ENCODE measurements at places on chromosomes 6 and 20. TPM values are rescaled to one million over a fixed set of nuclear protein-coding genes. Genes with fewer than 3 reads are reported as not detected.
A peak's percentile ranks its signal among the peaks of the same experiment; 100 is the strongest.

DNA sequence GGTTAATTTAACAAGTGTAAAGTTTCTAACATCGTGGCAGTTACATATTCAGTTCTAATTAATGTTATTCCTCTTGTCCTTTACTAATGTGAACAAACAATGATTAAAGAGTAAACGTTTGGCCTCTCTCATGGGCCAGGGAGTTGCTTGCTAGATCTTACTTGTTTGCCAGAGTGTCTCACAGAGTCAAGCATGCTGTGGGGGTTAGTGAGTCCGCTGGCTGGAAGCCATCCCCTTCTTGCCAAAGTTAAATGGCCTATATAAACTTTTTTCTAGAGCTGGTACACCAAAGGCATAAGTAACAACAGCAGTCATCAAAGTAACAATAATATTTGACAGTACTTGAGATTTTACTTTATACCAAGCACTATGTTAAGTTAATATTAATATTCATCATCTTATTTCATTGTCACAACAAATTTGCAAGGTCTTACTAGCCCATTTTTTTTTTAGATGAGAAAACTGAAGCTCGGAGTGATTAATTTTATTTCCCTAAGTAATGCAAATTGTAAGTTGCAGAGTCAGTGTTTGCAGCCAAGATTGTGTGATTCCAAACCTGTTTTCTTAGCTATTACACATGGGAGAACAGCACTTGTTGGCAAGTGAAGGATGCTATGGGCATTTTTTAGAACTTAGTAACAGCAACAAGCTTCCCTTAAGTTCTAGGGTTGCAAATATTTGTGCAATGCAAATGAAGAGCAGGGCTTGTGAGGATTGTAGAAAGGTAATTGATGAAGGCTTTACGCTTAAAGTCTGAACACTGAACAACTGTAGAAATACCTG, 224.5 kb downstream of the RFPL4B start:
- peak; percentile 42 for DNase-seq

DNA sequence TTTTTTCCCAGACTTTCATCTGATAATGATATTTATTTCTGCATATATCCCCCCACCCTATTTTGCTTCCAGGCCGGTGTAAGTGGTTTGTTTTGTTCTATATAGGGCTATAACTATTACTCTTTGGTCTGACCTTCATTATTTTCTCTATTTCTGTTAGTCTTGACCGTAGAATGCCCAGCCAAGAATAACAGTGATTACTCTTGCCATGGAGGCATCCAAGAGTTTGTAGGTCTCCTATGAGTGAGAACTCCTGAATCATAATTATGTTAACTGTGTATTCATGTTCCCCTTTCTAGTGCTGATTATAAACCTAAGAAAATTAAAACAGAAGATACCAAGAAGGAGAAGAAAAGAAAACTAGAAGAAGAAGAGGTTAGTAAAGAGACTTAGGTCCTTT, 52.2 kb downstream of the TOP1 start:
- DNase-seq: no peak

DNA sequence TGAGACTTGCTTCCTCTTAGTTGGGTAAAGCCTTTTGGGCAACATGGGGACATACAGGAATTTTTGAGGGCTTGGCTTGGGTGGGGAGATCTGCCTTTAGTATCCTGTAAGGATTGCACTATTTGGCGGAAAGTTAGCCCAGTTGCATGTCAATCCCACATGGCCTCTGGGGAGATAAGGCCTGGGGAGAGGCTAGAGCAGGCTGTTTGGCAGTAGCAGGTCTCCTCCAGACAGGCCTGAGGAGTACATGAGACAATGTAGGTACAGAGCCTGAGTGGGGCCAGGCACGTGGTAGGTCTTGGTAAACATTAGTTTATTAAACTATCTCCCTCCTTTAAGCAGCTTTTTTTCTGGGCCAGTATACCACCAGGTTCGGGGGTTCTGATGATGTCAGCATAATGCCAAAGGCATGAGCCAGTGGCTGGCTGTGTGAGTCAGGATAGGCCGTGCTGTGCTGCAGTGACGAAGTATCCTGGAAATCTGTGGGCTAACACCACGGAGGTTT, 147.9 kb downstream of the VEGFA start:
- no peak for DNase-seq

- peak; percentile 42 for DNase-seq
Observed at GRCh38 chr6:127458817-127459216, 372 bp downstream of the KIAA0408 start.

- DNase-seq: no peak
Observed at GRCh38 chr6:11214084-11214833, 18.2 kb downstream of the NEDD9 start.

DNA sequence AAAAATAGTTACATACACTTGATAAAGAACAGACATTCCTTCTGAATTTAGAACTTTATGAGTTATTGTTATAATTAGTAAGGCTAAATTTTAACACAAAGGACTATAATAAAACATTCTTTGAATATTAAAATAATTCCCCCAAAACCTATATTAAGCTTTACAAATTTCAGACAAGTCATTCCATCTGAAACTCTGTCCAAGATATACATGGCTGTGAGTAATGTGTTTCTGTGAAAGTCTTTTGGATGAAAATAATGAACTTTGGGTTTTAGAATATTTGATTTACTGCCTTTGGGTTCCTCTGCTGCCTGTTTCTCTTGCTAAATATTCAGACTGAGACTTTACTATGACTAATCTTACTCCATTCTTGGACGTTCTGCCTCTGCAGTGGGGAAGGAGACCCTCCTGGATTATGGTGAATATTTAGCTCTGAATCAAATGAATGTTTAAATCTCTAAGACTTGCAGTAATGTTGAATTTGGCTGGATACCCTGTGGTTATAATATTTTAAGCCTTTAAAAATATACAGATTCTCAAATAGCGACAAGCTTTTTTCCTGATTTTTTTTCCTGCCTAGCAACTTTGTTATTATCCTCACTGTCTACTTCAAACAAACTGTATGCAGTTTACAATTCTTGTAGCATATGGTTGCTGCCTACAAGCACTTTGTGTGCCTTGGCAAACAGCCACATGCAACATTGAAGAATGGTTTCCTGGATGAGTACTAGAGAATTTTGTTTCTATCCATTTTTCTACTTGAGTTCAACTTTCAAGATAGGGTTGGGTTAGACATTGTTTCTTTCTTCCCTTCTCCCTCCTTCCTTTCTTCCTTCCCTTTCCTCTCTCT, 51.4 kb downstream of the TXLNB start:
- no peak for DNase-seq

- DNase-seq: no peak
Observed at GRCh38 chr6:35477551-35478179, 9.5 kb downstream of the RPL10A start.

DNA sequence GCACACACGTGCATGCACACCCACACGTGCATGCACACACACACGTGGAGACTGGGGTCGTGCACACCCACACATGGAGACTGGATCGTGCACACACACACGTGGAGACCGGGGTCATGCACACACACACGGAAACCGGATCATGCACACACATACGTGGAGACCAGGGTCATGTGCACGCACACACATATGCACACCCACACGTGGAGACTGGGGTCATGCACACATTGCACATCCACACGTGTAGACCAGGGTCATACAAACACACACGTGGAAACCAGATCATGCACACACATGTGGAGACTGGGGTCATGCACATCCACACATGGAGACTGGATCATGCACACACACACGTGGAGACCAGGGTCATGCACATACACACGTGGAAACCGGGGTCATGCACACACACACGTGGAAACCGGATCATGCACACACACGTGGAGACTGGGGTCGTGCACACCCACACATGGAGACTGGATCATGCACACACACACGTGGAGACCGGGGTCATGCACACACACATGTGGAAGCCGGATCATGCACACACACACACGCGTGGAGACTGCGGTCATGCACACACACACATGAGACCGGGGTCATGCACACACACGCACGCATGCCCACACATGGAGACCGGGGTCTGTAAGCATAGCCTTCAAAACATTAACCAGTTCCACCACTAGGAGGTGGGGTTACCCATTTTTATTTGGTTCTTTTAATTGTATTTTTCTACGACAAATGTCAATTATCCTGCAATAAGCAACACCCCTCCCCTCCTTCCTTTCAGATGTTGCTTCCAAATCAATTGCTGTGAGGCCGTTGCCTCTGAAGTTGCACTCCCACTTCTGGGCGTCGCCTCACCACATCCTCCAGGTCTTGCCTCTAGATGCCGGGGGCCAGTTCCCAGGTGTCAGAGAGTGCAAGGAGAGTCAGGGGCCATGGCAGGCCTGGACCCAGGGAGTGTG, 95.8 kb downstream of the TMEM242 start:
- DNase-seq: no peak

GRCh38 chr20:35283441-35284266, 918 bp downstream of the EIF6 start:
- DNase-seq: no peak

DNA sequence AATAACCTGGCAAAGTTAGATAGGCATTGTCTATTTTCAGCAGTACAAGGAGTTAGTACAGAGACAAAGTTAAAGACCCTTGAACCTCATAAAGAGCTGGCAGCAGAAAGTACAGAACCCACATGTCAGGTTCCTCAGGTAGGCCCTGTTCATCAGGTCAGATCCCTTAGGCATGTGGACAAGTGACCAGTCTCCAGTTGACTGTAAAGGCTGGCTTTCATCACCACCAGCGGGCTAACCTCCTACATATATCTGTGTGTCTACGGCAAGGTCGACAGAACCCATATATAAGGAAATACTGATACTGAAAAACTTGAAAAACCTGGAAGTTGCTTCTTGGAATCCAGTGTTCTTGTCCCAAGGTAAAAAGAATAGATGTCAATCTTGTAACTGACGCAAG, 223.1 kb upstream of the SGK1 start:
- DNase-seq: no peak

GRCh38 chr6:158630938-158631616, 13.5 kb downstream of the DYNLT1 start:
- peak; percentile 85 for DNase-seq

DNA sequence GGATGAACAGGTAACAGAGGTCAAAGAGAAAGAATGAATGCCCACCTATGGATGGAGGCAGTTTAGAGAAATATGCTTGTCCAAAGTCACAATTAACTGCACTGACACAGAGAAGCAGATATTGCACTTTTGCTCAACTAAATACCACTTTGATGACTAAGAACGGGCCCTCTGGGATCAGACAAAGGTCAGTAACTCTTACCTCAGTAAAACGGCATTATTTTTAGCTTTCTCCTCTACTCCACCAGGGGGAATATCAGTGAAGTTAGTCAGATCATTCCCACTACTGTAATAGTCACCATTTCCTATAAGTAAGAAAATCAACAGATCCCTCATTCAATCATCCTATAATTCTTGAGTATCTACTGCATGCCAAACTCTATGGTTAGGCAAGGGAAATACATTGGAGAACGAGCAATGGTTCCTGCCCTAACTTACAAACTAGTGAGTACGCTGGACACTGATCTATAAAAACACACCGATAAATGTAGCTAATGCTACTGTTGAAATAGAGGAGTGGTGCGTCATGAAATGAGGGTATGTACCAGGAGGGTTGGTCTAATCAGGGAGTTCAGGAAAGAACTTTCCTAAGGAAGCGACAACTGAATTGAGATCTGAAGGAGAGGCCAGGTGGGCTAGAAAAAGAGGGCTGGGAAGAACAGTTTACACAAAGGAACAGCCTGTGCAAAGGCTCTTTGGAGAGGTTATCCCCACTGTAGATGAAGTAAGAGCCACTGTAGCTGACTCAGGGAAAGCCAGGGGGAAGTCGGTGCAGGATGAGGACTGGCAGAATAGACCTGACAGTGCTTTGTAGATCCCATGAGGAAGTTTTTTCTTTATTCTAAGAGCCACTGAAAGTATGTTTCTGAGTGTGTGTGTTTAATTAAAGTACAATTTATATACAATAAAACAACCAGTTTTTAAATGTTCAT, 9.2 kb downstream of the ECI2 start:
- no peak for DNase-seq

DNA sequence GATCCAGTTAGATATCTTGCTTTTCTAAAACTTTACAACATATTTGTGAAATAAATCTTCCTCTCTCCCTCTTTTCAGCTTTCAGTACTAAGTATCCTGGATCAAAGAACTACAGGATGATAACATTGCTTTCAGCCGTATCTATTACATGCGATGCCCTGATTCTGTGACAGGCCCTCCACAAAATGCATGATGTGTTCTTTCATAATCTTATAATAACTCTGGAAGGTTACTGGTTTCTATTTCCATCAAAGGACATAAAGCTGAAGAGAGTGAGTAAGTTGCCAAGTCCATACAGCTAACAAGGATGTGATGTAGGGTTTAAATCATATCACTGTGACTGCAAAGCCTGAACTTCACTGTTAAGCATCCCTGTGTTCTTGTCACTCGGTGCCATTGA, 62.9 kb upstream of the ADGRG6 start:
- DNase-seq: no peak

DNA sequence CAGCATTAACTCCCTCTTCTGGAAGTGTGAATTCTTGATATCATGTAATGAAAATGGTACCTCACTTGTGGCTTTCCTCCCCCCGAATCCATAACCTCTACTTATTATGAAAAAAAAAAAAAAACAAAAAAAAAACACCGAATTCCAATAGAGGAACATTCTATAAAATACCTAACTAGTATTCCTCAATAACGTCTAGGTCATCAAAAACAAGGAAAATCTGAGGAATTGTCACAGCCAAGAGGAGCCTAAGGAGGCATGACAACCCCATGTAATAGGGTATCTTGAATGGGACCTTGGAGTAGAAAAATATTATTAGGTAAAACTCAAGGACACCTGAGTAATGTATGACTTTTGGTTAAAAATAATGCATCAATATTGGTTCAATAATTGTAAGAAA, 38.9 kb upstream of the POLR1H start:
- DNase-seq: no peak

DNA sequence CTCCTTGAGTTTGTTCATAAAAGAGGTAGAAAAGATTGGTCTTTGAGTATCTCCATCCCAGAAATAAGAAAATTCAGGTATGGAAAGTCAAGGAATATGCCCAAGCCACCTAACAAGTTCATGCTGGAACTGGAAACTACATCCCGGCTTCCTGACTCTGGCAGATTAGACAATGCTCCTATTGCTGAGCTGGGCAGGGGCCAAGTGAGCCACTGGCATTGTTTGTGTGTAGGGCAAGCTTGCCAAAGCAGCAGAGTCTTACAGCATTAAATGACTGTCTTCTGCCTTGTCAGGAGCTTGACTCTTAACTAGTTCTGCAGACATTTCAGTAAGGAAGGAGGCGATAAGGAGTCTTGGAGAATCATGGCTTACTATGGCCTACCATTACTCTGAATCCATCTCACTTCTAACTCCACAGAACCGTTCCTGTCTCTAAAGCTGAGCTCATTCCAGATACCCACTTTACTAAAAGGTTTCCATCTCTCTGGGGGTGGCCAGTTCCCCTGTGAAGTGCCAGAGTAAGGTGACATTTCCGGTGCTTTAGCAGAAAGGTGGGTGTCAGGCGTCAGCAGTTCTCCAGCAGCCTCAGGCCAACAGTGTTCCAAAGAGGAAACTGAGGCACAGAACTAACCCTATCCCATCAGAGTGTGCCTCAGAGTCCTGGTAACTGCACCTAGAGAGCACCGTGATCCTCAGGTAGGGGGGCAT, 30.1 kb downstream of the PRDM1 start:
- DNase-seq: no peak

The REM1 gene
- total RNA-seq: 1.5 TPM

The LRRC73 gene
- 1.4 TPM for total RNA-seq

The TAGAP gene
- 1.1 TPM for total RNA-seq

The ZBTB2 gene
- total RNA-seq: 4.1 TPM

The BMP7 gene
- total RNA-seq: 23.2 TPM

The ASIP gene
- total RNA-seq: 18.9 TPM

The SLC35B3 gene
- 6.7 TPM for total RNA-seq

The PTCRA gene
- not detected for total RNA-seq

All from Right ventricle myocardium superior (tissue), 1 donor.